ENCODE measurements at places on chromosomes 2 and 18.

- DNase-seq = no peak
Observed at GRCh38 chr2:215615803-215616174, 179.9 kb upstream of the FN1 start.

DNA sequence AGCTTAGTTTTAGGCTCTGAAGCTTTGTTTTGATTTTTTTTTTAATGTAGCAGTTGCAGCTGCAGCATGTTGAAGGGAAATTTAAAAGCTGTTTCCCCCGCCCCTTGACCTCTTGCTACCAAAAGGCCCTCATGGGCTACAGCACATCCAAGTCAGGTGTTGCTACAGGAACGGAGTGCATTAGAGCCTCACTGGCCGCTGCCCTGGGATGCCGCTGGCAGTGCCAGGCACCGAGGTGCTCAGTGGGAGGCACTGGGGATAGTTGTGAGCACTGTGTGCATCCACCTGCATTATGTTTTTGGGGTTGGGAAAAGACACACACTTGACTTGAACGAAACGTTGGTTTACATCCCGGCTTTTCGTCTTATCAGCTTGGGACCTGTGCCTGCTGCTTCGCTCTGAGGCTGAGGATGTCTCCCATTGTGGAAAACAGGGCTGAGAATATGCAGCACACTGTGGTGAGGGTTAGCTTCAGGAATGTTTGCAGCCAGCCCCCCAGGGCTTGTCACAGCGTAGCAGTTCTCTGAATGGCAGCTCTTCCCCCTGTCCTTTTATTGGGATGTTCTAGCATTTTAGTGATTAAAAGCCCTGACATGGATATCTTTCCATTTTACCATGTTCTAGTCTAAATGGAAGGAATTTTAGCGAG, 24.1 kb downstream of the DCDC2C start:
- no peak for DNase-seq

- DNase-seq = no peak
Observed at GRCh38 chr2:120890566-120891360, 155.1 kb downstream of the GLI2 start.

DNA sequence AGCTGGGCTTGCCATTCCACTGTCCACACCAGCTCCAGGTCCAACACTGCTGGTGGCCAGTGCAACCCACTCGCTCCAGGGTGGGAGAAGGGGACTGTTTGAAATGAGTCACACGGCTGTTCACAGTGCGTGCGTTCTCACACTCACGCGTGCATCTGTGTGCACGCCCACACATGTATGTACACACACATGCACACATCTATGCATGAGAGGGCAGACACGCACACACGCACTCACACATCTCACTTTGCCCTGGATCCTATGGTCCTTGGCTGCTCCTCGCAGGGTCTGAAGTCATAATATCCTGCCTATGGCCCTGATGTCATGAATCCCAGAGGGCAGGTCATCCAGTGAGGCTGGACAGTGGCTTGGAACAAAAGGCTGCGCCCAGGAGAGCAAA, 182.8 kb downstream of the EIPR1 start:
- DNase-seq = no peak

DNA sequence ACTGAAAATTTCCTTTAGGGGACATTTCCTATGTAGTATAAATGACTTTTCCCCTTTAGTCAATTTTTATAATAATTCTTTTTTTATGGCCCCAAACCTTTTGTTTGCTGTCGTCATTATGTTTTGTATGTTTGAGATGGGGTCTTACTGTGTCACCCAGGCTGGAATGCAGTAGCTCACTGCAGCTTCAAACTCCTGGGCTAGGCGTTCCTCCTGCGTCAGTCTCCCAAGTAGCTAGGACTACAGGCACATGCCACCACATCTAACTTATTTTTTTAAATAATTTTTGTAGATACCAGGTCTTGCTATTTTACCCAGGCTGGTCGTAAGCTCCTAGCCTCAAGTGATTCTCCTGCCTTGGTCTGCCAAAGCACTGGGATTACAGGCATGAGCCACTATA, 30.8 kb upstream of the GALM start:
- DNase-seq = no peak

GRCh38 chr2:147800316-147800715, 44.5 kb upstream of the ACVR2A start:
- no peak for DNase-seq

DNA sequence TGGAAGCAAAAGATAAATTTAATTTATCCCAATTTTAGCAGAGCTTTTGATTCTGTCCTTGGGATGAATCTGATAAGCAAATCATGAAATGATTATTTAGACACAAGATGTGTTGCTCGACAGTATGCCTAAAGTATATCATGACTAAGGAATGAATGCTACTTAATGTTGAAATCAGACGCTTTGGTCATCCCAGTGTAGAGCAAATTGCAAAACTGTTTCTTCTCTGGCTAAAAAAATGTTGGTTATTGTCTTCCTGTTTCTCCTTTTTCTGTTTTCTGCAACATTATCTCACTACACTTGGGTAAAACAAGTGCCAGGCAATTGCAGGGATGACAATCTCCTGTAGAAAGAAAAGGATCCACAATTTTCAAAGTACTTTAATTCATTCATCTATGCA, 66.4 kb downstream of the BABAM2 start:
- DNase-seq = no peak

GRCh38 chr2:40450796-40451430, 977 bp downstream of the SLC8A1 start:
- no peak for DNase-seq

- DNase-seq = no peak
Observed at GRCh38 chr2:121690095-121690494, 40.8 kb upstream of the CLASP1 start.

GRCh38 chr2:30643674-30644073, 163.6 kb downstream of the CAPN13 start:
- DNase-seq = no peak

GRCh38 chr2:113175736-113176695, 2.2 kb downstream of the PSD4 start:
- DNase-seq = no peak

DNA sequence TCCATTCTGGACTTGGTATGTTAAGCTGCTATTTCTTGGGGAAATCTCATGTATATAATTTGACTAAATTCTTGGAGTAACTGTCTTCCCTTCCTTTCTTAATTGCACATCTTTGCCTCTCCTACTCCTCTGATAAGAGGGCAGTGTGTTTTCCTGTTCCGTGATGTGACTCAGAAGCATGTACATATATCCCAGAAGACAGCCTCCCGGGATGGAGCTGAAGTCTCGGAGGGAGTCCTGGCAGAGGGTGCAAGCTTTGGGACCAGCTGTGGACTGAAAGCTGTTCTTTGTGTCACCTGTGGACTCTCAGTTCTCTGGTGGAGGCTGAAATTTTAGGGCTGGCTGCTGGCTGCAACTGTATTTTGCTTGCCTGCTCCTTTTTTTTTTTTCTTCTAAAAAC, 54.7 kb upstream of the MGAT5 start:
- no peak for DNase-seq

- no peak for DNase-seq
Observed at GRCh38 chr18:42436222-42436765, 481.3 kb downstream of the PIK3C3 start.
